ENCODE measurements at places on chromosomes 5 and 9. TPM values are rescaled to one million over a fixed set of nuclear protein-coding genes. Genes with fewer than 3 reads are reported as not detected.
A peak's percentile ranks its signal among the peaks of the same experiment; 100 is the strongest.

PCDHA9 gene
- total RNA-seq = under 0.01 TPM

ROR2 gene
- 2.2 TPM for total RNA-seq

GBA2 gene
- total RNA-seq = 18.1 TPM

FAM120AOS gene
- total RNA-seq = 22.2 TPM

GPX8 gene
- total RNA-seq = 201 TPM

DNA sequence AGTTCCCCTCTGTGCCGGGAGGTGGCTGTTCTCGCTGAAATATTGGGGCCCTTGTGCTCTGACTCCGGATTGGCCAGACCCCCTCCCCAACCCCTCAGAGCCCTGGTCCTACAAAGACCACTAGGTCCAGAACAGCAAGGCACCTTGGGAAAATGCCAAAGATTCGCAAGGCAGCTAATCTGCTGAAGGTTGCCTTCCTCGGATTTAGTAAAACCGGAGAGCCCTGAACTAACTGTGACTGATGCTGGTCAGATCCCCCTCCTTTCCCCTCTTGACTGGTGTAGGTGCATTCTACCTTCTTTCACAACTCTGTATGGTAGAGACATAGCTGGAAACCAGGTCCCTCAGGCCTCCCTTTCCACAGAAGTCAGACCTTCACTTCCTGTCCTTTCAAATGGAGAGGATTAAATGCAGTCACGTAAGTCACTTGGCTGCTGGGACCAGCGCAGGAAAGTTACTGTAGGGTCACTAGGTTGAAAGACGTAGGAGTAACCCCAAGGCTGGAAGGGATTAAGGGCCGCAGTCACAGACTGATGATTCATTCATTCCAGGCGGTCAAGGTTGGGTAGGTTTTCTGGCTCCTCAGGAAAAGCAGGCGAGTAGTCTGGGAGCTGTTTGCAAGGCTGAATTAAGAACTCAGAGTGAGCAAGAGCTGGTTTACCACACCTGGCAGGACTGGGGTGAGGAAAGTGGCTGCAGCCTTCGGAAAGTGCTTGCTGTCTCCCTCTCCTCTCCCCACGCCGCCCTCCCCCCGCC is 5.3 kb downstream of the BARX1 start:
- no peak for DNase-seq

DNA sequence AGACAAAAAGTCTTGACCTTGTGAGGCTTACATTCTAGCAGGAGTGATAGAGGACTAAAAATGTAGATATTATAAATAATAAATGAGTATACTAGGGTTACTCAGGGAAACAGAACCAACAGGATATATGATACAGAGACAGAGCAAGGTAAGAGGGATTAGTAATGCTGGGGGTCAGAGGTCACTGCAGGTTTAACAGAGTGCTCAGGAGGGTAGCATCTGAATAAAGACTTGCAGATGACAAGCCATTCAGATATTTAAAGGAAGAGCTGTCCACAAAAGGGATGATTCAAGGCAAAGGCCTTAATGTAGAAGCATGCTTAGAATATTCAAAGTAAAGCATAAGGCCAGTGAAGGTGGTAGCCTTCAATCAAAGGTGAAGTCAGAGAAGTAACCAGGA is 65.6 kb upstream of the SEMA6A start:
- DNase-seq = no peak

DNA sequence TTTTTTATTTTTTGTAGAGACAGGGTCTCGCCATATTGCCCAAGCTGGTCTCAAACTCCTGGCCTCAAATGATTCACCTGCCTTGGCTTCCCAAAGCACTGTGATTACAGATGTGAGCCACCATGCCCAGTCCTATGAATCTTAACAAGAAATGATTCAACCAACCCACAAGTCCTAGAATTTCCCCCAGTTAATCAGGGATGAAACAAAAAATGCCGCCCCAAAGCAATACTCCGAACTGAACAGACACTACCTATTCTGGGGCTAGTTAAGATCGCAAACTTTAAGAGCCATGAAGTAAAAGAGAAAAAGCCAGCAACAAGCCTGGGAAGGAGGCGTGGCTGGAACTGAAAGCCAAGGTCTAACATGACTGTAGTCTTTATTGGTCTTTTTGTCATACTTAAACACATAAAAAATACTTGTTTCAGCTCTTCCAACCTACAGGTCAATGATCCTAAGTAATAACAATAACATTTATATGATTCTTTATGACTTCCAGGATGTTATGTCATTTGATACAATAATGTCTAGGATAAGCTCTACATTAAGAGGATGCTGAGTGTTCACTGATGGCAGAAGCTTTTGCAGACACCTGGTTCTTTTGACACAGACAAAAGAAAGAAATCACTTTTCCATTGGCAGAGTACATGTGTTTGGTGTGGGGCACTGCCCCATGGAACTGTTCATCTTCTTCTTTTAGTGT is 361.1 kb upstream of the TLE4 start:
- peak; percentile 41 for DNase-seq

- DNase-seq = no peak
These were observed at the start of gene SOWAHA for GRCh38 chr5:132812781-132813598. SOWAHA (plus strand) TSS chr5:132813302; CDS start chr5:132813622, 320 bp downstream.

DNA sequence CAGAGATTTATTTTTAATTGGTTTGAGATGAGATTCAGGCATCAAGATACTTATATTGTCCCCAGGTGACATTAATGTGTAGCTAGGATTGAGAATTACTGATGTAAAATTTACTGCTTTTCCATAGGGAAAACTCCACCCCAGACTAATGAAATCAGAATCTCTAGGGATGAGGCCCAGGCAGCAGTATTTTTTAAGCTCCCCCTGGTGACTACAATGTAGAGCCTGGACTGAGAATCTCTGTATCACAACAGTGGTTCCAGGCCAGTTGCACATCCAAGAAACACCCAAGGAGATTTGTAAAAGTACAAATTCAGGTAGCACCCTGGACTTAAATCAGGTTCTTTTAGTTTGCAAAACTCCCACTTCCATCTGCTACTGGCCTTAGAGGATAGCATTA is 185.7 kb downstream of the MARCHF11 start:
- DNase-seq = peak; percentile 30

DNA sequence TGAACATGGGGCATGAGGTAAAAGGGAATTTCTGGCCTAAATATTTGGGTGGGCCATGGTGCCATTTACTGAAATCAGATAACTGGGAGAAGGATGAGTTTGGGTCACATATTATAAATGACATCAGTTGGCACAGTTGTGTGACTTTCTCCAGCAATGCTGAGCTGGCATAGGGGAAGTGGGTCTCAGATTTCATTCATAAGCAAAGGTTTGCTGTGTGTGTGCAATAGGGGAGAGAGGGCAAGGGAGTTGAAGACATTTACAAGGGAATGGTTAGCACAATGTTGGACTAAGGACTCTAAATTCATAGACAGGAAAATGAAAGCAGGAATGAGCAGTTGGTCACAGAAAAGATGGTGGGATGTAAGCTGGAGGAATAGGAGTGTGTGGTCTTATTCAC is 47.8 kb upstream of the KLF9 start:
- no peak for DNase-seq

DNA sequence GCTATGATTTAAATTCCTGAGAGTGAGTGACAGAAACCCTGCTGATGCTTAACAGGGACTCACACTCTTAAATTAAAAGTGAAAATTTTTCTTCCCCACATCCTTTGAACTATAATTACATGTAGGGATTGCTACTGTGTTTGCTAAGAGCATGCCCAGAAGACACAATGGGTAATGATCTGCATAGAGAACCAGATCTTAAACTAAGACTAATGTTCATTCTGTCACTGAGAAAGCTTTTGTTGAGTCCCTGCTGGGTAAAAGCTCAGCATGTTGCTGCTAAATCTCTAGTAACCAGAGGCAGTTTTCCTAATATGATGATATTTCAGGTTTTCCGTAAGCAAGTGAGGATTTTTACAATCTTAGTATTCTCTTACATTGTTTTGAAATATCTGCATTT is 424.8 kb upstream of the SMC2 start:
- DNase-seq = no peak

DNA sequence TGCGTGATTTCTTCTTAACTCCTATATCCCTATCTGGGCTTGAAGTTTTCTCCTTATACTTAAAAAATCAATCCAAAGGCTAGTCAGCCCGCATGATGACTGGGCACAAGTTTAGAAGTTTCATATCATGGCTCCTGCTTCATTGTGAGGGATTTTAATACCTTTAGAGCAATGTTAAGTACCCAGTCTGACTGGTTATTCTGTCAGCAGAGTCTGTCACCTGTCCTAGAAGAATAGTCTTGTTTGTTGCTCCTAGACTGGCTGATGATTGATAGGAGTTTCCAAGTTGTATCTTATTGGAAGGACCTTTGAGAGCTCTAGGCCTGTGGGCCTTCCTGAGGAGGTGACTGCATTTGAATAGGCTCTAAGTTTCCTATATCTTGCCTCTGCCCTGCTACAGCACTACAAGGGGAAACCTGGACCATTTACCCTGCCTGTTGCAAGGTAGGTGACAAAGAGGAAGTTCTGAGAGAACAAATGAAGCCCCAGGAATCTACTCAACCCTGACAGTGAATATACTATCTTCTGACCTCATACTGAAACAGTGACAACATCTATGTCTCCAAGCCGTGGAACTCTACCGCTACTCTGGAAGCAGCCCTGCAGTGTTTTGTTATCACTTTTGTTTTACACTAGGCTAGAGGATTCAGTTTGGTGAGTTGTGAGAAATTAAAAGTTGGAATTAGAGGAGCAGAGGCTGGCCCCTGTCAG is 66.5 kb downstream of the F2RL2 start:
- DNase-seq = no peak

DNA sequence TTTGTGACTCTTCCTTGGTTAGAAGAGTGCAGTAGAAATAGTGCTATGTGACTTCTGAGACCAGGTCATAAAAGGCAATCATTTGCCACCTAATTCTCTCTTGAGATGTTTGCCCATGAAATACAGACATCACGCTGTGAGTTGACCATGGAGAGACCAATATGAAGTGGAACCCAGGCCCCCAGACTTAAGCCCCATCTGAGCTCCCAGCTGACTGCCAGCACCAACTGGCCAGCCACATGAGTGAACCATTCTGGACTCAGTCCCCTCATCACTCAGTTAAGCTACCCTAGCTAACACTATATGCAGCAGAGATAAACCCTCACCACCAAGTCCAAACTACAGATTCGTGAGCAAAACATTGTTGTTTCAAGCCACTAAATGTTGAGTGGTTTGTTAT is 60.7 kb upstream of the NIPBL start:
- no peak for DNase-seq

DNA sequence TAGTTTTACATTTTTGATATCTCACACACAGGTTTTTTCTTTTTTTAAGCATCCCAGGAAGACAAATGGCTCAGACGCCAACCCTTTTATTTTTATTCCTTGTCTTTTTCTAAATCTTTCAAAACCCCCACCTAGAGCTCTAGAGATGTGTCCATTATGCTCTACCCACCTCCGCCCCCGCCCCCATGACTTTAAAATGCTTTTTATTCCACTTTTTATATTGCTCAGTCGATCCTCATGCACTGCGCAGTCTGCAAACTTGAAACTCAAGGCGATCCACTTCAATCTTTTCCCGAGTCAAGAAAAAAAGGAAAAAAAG is 411 bp upstream of the MAT2B start:
- DNase-seq = no peak

Measured in IMR-90 (cell line).